ENCODE measurements at places on chromosomes 11 and 22.

DNA sequence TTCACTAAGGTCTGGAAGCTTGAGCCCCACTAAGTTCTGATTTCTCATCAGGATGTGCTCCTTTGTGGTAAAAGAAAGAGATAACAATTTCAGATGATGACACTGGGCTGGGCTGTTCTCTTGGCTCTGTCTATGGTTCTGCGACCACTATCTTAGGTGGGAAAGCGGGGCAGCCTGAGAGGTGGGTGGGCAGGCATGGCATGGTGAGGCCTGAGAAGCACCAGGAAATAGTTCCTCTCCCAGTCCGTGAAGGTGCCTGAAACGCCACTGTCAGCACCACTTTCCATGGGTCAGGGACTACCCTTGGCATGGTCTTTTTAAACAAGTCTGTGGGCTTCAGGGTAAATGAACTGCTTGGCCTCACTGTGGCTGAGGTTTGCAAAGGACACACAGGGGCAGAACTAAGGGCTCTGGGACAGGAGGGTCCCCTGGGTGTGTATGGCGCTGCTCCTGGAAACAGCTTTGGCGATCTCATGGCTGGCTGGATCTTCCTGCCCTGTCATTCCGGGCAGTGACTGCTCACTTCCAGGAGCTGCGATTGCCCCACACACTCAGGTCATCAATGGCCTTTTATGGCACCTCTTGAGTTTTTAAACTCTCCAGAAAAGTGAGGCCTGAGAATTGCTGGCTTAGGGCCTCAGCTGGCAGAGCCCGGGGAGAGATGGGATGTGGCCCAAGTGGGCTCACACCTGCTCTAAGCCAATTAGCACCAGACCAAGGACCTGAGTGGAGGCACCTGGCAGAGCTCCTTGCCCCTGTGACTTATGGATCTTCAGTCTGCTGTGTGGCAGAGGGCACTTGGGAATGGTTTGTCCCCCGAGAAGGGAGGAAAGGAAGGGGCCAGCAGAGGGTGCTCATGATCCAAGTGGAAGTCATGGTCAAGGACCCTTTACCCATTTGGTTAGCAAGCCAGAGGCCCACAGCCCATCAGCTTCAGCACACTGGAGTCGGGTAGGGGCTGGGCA lies 55.6 kb upstream of the LYVE1 start:
- H3K27ac ChIP-seq, result no peak overlapping the region
- peaks cover 32% of the 10 kb centered on the region for H3K4me1 ChIP-seq
- DNase-seq, result no peak
- no peaks in the 10 kb centered on the region for H3K36me3 ChIP-seq

GRCh38 chr11:66279092-66279734 lies 1.2 kb downstream of the CNIH2 start:
- no peak for DNase-seq
- no peak overlapping the region for H3K27ac ChIP-seq
- H3K4me3 ChIP-seq, result no peak overlapping the region
- no peaks in the 10 kb centered on the region for H3K27me3 ChIP-seq
- H3K4me1 ChIP-seq, result peaks cover 30% of the 10 kb centered on the region

- DNase-seq, result no peak
- H3K27me3 ChIP-seq, result no peaks in the 10 kb centered on the region
- no peak overlapping the region for H3K27ac ChIP-seq
- no peaks in the 10 kb centered on the region for H3K4me1 ChIP-seq
Observed at GRCh38 chr11:11477695-11478420, 124.8 kb upstream of the CSNK2A3 start.

DNA sequence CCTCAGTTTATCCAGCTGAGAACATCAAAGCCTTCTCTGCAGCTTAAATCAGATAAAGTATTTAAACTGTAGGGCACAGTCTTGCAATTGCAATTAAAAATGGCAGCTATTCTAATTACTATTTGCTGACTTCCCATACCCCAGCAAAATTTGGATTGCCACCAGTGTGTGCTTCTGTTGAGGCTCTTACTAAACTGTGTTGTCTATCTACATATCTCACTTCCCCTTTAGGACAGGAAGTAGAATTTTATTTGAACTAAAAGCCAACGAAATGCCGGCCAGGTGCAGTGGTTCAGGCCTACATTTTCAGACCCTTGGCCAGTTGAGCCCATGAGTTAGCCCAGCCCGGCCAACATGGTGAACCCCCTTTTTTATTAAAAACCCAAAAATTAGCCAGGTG lies 7.1 kb downstream of the SAA4 start:
- no peak overlapping the region for H3K27ac ChIP-seq
- H3K27me3 ChIP-seq, result peaks cover 4% of the 10 kb centered on the region
- no peak for DNase-seq
- no peak overlapping the region for H3K4me3 ChIP-seq
- H3K36me3 ChIP-seq, result no peaks in the 10 kb centered on the region

DNA sequence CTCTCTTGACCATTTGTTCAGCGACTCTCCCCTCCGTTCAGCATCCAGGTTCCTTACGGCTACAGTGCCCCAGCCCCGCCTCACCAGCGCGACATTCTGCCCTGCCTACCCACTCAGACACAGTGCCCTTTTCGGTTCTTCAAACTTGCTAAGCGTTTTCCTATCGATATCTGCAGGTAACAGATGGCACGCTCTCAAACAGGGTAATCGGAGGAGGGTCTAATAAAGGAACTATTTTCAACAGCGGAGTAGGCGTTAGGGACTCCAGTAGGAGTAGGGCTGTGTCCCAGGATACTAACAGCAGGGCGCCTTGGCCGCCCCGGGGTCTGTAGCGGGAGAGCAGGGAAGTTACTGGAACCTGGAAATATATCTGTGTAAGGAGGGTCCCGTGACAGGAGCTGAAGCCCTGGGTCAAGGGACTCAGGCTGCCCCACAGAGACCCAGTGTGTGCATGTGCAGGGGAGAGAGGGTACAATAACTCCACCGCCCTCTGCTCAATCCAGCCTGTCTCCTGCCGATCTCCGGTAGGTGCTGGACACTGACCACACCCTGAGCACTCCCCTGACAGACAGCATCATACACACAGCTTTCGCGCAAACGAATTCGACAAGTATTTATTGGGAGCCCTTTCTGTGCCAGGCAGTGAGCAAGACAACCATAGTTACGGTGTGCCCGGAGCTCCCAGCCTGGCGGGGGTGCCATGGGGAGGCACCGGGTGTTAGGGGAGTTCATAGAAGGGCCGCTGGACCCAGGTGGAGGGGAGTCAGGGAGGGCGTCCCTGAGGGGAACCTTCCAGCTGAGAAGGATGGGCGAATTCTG lies 2.1 kb downstream of the KLHL35 start:
- no peak for DNase-seq
- H3K4me1 ChIP-seq, result peaks cover 5% of the 10 kb centered on the region
- no peaks in the 10 kb centered on the region for H3K36me3 ChIP-seq
- peak overlapping the region; percentile 54 for H3K4me3 ChIP-seq
- H3K27me3 ChIP-seq, result peaks cover 13% of the 10 kb centered on the region
- H3K27ac ChIP-seq, result no peak overlapping the region

- DNase-seq, result no peak
- peaks cover 19% of the 10 kb centered on the region for H3K4me1 ChIP-seq
- no peak overlapping the region for H3K27ac ChIP-seq
- H3K27me3 ChIP-seq, result no peaks in the 10 kb centered on the region
- no peaks in the 10 kb centered on the region for H3K36me3 ChIP-seq
Observed at GRCh38 chr22:46241396-46242007, 8.6 kb downstream of the CDPF1 start.

Measured in CD8-positive, alpha-beta memory T cell (primary cell).